ENCODE measurements at places on chromosomes 1 and 21. TPM values are rescaled to one million over a fixed set of nuclear protein-coding genes. Genes with fewer than 3 reads are reported as not detected.

Gene LMX1A
- polyA plus RNA-seq: not detected

Gene EPHA10
- polyA plus RNA-seq: 0.26 TPM

Gene LRRC53
- not detected for polyA plus RNA-seq

Gene CEPT1
- 24.1 TPM for polyA plus RNA-seq

Gene ELF3
- polyA plus RNA-seq: 148 TPM

Gene RGS1
- polyA plus RNA-seq: 8.0 TPM

Gene AMY2B
- 7.3 TPM for polyA plus RNA-seq

Gene PIGV
- 6.8 TPM for polyA plus RNA-seq

DNA sequence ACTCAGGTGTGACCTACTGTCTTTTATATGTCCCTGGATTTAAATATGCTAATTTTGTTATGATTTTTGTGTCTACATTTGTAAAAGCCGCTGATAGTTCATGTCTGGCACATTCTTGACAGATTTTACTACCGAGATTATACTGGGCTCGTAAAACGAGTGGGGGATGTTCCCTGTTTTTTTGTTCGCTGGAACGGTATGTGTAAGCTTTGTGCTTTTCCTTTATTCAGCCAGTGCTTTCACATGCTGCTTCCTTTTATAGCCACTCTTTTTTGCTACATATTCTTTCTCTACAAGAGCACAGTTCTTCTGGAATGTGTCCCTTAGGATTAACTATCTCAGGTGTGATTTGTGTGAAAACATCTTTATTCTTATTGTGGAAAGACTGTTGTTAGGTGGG, 46.6 kb downstream of the ADARB1 start:
- no peak for DNase-seq

- no peak for DNase-seq
Measured at GRCh38 chr1:2193514-2194281, 874 bp downstream of the FAAP20 start.

GRCh38 chr1:117563492-117563875, 42.4 kb upstream of the TENT5C start:
- no peak for DNase-seq

- DNase-seq: no peak
Measured at GRCh38 chr1:206891412-206891811, 5.8 kb upstream of the IL24 start.

GRCh38 chr1:86380257-86380861, 15.8 kb downstream of the ODF2L start:
- DNase-seq: peak; percentile 90

DNA sequence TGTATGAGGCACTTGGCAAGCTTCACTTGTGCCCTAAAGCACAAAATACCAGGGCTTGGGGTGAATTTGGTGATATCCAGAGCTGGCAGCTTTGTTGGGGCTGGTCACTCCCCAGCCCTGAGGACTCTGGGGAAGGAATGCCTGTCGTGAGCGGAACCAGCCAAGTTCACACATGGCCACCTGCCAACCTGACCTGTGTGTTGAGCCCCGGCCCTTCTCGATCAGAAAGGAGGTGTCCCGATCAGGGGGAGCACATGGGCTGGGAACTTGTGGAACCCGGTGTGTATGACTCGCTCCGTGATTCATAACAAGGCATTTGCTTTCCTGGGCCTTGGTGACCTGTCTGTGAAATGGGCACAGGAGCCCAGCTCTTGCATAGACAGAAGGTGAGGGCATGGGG, 43.1 kb downstream of the AGPAT3 start:
- DNase-seq: no peak

GRCh38 chr1:107976836-107977235, 11.9 kb upstream of the VAV3 start:
- peak; percentile 6 for DNase-seq

GRCh38 chr1:228218513-228219244, 10.8 kb downstream of the OBSCN start:
- DNase-seq: no peak

DNA sequence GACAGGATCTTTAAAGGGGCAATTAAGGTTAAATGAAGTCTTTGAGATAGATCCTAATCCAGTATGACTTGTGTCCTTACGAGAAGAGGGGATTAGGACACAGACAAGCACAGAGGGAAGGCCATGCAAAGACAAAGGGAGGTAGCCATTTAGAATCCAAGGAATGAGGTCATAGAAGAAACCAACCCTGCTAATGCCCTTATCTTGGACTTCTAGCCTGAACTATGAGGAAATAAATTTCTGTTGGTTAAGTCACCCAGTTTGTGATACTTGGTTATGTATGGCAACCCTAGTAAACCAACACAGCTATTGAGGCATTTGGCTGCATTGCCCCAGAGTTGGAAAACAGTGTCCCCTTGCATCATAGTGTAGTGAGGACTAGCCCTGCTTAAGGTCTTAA, 121.3 kb downstream of the MAST2 start:
- no peak for DNase-seq

DNA sequence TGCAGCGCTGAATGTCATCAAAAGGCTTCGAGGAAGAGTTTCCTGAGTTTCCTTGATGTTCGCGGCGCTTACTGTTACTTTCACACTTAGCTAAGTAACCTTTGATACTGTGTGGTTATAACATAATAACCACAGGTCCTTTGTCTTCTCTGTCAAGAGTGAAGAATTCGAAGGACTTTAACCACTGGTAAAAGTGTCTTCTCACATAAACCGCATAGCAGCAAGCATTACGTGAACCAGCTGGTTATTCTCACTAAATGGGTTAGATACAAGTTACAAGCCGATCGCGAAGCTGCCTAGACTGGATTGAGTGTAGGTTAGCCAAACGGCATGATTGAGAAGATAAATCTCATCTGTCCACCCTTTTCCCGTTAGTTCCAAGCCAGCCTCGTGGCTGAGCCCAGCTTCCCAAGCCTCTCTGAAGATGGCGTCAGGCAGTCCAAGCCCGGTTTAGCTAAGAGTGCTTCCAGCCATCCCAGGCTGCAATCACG, 18.3 kb upstream of the IFNGR2 start:
- no peak for DNase-seq

DNA sequence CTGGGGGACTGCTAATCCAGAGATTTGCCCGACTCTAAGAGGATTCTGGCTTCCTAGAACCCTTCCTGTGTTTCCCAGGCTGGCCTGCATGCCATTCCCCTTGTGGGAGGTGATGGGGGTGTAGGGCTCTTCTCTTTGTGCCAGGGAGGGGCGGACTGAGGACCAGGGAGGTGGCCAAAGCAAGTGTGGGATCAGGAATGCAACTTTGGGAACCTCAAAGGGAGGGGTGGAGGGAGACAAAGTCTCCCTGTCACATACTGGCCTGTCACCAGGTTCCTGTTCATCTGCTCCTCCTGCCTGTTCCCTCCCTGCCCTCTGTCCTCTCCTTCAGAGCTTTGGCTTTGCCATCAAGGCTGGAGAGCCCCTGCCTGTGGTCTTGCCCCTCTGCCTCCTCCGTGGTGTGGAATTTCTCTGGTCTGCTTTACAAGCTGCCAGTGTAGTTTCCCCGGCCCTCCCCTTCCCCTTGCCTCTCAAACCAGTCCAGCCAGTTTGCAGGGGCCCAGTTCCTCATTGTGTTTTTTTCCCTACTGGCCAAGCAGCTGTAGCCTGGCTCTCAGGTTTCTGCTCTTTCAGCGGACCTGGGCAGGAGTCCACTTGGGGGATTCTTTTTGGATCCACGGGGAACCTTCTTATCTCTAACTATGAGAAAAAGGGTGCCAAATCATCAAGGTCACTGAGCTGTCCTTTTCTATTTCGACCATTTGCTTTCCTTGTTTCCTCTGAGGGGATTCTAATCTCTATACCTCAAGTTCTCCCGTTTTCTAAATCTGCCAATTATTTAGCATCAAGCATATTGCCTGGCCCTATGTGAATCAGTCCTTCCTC, 1.8 kb downstream of the CGN start:
- DNase-seq: peak; percentile 72

GRCh38 chr1:97298966-97299365, 577.4 kb downstream of the PTBP2 start:
- DNase-seq: no peak

GRCh38 chr1:23793018-23793781, 2.3 kb downstream of the LYPLA2 start:
- no peak for DNase-seq

DNA sequence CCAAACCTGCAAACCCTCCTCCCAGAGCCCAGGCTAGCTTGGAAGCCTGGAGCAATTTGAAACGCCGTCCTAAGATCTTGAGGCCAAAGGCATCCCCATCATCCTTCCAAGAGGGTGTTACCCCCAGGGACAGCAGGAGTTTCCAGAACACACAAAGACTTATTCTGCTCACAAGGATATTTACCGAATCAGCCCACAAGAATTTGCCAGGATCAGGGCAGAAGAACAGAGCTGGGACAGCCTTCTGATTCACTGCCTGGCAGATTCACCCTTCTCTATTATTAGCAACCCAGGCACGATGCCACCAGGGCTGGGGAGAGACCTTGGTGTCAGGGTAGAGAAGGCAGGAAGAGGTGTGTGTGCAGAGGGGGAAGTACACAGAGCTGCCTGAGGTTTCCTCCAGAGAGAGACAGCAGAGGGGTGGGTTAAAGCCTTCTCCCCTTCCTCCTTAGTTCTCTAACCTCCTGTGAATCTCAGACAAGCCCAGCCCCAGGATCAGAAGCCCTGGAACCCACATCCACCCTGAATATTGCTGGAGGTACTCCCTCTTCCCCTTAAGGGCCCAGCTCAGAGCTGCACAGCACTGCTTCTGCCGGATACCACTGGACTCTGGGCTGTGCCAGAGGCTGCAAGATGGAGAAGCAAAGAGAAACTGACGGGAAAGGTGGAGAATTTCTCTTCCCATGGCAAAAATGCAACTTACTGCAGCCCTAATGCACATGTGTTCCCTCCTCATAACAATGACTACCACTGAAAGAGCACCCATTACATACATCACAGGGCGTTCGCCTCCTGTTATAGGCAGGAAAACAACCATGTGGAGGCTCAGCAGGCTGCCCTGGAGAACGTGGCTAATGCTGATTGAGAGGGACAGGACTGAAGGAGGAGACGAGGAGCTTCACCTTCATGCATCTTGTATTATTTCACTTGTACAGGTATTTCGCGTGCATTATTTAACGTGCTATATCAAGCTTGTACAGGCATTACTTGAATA, 61.8 kb downstream of the ITPKB start:
- DNase-seq: no peak

- no peak for DNase-seq
Measured at GRCh38 chr1:97105531-97105930, 383.9 kb downstream of the PTBP2 start.

- peak; percentile 47 for DNase-seq
Measured at GRCh38 chr1:10597492-10598388, 123.0 kb downstream of the PEX14 start.

DNA sequence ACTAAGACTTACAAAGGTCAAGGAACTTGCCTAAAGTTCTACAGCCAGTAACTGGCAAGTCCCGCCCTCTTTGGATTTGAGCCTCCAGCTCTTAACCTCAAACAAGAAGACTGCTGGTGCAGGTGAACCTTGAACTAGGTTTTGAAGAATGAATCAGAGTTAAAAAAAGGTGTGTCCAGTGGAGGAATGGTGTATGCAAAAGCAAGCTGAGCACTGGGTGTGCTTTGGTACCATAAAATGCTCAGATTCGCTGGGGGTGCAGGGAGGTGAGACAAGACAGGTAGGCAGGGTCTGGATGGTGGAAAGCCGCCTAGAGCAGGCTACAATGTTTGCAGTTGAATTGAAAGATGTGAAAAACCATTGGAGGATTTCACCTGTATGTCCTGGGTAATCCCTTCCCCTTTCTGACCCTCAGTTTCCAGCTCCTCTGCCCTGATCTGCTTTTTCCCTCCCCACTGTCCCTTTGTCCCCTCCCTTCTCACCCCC, 39.8 kb downstream of the FOXD2 start:
- no peak for DNase-seq

DNA sequence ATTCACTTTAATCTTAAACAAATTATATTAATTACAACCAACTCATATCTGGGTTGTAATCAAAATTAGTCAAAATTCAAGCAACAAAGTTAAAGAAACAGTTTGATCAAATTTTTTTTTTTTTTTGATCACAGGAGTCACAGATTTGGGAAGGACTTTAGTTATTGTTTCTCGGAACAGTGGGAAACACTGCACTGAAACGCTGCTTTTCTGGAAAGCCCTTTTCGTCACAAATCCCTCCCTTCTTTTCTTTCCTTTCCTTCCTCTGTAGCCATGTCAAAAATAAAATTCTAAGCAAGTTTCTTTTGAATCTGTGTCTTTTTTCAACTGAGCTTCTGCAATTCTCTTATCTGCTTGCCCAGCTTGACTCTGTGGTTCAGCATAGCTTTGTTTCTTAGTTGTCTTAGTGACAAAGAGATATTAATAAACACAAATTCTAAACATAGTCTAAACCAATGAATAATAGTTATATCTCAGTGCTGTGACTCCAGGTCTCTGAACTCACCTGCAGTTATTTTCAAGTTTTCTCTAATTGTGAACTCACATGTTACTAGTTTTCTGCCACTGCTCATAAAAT, 53.8 kb downstream of the PTGS2 start:
- no peak for DNase-seq

GRCh38 chr21:26933448-26933847, 33.4 kb downstream of the ADAMTS5 start:
- peak; percentile 56 for DNase-seq

GRCh38 chr1:229059671-229060539, 211.0 kb upstream of the RAB4A start:
- peak; percentile 77 for DNase-seq
